Transverse colon (tissue), 4 donors: ENCODE measurements at places on chromosomes 3 and 15. TPM values are rescaled to one million over a fixed set of nuclear protein-coding genes. Genes with fewer than 3 reads are reported as not detected.

GRCh38 chr3:174158674-174159073 lies 700.5 kb upstream of the NAALADL2 start:
- no peak for DNase-seq

GOLGA8M gene
- not detected for total RNA-seq

GRCh38 chr3:5754602-5755001 lies 567.1 kb downstream of the EDEM1 start:
- no peak for DNase-seq

- no peak for DNase-seq
These were observed 554.2 kb downstream of the TUSC7 start for GRCh38 chr3:117263745-117264144.

MYEF2 gene
- 158 TPM for total RNA-seq

GRCh38 chr3:151265866-151266265 lies 12.5 kb downstream of the P2RY14 start:
- DNase-seq: peak; percentile 53

DNA sequence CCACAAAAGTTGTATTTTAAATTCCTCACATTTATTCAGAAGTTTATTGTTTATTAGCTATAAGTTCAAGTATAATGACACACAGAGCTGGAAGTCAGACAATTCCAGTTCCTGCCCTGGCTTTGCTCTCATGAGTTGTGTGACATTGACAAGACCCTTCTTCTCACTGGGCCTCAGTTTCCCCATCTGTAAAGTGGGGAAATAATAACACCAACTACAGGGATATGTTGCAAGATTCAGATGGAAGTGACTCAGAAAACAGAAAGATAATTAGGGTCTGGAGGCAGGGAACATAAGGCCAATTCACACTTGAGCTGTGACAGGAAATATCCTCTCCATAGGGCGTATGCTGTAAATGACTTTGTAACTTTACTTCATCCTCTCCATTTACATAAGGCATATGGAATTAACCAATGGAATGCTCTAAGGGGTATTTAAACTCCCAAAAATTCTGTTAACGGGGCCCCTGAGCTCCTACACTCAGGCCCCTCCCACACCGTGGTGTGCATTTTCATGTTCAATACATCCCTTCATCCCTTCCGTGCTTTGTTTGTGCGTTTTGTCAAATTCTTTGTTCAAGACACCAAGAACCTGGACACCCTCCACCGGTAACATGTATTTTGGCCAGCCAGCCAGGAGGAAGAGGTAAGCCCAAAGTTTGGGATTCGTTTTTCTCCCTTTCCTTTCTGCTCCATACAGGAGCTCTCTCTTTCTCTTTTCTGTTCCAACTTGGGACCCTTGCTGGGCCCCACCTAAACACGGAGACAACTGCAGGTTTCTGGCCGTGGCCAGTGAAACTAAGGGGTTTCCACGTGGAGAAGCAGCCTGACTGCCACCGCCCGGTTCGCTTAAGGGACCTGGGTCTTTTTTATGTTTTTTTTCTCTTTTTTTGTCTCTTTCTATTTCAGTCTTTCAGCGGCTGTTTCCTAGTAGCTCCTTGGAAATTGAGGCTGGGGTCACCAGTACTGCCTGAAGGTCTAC lies 16.9 kb downstream of the CYP11A1 start:
- DNase-seq: no peak

GRCh38 chr3:183641882-183642281 lies 6.5 kb downstream of the KLHL24 start:
- DNase-seq: no peak

DNA sequence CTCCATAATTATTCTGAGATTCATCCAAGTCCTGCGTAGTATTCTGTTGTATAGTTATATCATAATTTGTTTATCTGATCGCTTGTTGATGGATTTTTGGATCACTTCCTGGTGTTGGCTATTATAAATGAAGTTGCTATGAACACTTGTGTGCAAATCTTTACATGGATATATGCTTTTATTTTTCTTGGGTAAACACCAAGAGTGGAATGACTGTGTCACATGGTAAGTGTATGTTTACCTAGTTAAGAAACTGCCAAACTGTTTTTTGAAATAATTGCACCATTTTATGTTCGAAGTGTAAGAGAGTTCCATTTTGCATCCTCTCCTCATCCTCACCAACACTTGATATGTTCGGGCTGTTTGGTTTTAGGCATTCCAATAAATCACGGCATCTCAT lies 360.4 kb upstream of the FRG2C start:
- no peak for DNase-seq

DNA sequence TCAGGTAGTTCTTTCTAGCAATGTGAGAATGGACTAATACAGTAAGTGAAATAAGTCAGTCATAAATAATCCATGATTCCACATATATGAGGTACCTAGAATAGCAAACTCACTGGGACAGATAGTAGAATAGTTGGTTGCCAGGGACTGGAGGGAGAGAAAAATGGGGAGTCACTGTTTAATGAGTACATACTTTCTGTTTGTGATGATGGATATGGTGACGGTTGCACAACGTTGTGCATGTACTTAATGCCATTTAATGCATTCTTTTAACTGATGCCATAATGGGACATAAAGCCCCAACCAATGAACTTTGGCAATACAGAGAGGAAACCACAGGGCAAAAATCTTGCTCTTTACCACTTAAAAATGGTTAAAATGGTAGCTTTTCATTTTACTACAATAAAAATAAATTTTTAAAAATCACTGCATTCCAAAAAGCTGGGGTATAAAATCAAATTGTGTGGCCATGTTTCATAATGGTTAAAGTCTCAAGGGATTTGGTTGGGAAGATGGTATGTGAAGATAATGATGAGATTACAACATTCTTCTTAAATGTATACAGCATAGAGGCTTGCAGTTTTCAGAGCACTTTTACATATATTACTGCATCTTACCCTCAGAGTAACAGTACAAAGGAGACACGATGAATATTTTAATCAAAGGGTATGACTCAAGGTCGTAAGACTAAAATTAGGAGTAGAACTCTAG lies 45.2 kb downstream of the ADAM10 start:
- no peak for DNase-seq

DNA sequence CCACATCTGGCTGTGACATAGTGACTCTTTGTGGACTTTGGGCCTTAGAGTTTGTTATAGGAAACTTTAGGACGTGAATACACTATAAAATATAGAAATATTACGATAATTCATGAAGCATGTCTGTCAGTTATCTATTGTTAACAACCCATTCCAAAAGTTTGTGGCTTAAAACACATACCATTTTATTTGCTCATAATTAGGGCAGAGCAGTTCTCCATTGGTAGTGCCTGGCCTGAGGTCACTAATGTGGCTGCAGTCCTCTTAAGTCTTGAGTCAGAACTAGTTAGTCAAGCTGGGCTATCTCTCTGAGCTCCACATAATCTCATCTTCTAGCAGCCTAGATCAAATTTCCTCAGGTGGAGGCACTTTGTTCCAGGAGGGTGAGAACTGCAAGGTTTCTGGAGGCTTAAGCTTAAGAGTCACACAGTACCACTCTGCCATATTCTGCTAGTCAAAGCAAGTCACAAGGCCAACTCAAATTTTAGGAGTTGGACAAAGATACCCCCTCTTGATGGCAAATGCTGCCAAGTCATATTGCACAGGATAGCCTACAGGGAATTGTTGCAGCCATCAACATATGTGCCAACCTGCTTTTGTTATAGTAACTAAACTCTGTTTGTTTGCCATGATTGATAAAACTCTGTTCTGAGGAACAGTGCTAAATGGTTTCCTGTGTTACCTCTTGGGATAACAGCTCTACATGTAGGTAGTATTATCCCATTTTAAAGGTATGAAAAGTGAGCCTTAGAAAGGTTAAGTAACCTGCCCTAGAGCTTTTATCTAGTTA lies 8.7 kb downstream of the ATXN7 start:
- no peak for DNase-seq

UROC1 gene
- total RNA-seq: not detected

DNA sequence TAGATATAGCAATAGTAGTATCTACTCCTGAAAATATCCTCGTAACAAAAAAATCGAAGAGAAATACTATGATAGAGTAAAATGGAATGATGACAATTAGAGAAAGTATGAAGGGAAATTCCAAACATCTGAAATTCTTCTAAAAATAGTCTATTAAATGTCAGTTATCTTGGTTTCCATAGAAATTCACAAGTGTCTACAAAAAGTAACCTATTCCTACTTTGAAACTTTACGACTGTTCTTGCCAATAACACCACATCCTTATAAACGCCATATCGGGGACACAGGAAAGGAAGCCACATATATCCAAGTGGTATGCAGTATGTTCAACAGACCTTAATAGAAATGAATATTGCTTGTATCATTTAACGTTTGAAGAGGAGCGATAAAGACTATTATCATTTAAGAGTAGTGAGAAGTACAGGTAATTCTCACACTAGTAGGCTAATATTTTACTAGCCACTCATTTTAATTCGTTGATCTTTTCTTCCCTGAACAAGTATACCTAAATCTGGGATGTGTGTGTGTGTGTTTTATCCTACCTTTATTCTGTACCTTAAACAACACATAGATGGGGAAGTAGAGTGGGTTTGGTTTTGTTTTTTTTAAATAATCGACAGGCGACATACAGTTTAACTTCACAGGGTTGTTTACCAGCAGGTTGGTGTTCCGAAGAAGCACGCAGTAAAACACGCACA lies 1.2 kb downstream of the GPR176 start:
- no peak for DNase-seq

PLSCR2 gene
- 1.3 TPM for total RNA-seq

- DNase-seq: no peak
These were observed 78.5 kb upstream of the CCNL1 start for GRCh38 chr3:157238457-157238856.

- no peak for DNase-seq
These were observed 17.3 kb downstream of the ESYT3 start for GRCh38 chr3:138451595-138452162.

DNA sequence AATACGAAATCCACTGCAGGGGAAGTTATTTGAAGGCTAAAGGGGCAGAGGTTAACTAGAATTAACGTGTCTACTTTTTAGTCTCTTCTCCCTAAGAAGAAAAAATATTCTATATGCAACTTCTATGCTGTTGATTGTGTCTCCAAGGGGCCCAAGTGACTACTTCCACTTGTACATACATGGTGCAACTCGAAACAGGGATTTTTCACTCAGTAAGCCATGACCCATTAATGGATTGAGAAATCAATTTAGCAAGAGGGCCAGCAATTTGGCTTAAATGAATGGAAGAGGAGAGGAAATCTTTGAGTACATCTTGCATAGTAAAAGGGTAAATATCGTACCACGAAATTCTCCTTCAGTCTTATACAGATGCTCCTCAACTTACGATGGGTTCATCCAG lies 151.1 kb upstream of the HES1 start:
- DNase-seq: no peak

GPR62 gene
- total RNA-seq: not detected

- no peak for DNase-seq
These were observed 16.0 kb downstream of the ARMC8 start for GRCh38 chr3:138202945-138203701.

UTS2B gene
- total RNA-seq: 0.27 TPM

GRCh38 chr3:27675287-27675686 lies 46.8 kb downstream of the EOMES start:
- no peak for DNase-seq

DNA sequence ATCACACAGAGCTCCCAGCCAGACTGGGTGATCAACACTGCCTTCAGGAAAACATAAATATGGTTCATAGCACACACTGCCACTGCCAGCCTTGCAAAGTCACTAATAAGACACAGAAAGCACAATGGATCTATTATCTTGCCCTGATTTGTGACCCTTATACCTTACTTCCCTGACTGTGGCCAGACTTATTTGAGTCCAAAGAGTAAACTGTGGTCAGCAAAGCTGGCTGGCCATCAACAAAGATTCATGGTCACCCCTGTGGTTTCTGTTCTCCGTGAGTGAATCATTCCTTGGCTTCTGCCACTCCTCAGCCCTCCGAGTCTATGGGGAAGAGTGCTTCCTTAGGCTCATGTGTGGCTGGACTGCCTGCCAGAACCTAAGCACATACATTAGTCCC lies 437.7 kb downstream of the RAP2B start:
- DNase-seq: no peak

- no peak for DNase-seq
These were observed 13.0 kb downstream of the TERC start for GRCh38 chr3:169751875-169752274.

- DNase-seq: no peak
These were observed 112.7 kb downstream of the APBA2 start for GRCh38 chr15:28998511-28998910.

- DNase-seq: no peak
These were observed 78.4 kb upstream of the RASGRF1 start for GRCh38 chr15:79168922-79169456.

GRCh38 chr3:46365041-46365440 lies 5.7 kb upstream of the CCR5 start:
- no peak for DNase-seq
